Omental fat pad (tissue), 4 donors: ENCODE measurements at places on chromosomes 12 and 14. TPM values are rescaled to one million over a fixed set of nuclear protein-coding genes. Genes with fewer than 3 reads are reported as not detected.

GRCh38 chr12:54141431-54142113 lies 47.2 kb downstream of the SMUG1 start:
- DNase-seq = no peak

Gene OAS3
- total RNA-seq = 46.3 TPM

Gene OTOGL
- total RNA-seq = 0.37 TPM

Gene MEG3
- total RNA-seq = 34.9 TPM

Gene PPP1R36
- 2.7 TPM for total RNA-seq

DNA sequence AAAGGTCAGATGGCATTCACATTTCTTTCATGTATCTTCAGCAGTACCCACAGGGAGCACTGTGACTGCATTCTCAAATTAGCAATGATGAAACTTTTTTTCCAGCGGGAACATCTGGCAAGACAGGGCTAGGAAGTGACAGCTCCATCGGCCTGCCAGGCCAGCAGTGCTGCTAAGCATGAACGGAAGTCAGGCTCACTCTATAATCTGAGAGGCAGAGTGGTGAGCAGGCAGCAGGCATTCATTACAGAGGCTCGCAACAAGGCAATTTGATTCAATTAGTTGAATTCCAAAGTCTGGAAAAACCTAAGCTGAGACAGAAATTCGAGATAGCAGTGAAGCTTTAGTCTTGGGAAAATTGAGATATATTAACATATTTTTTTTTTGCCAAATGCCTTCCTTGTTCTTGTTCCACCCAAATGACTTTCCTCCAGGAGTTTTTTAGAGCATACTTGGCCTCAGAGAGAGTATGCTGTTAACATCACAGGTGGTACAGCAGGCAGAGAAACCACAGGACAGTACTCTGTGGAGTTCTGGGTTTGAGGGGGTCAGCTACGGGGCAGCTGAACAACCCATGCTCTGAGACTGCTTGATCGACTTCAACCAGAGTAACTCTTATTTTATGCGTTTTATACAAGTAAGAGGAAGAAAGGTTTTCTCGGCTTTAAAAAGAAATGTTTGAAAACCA lies 414.9 kb downstream of the APAF1 start:
- DNase-seq = no peak

GRCh38 chr14:91367173-91368171 lies 50.1 kb downstream of the CCDC88C start:
- DNase-seq = no peak
